Stimulated activated CD8-positive, alpha-beta memory T cell treated with anti-CD3 and anti-CD28 coated beads, Interleukin-15, amount 100 ng/mL, for 24 hours (primary cell): ENCODE measurements at places on chromosomes 7 and 10.

DNA sequence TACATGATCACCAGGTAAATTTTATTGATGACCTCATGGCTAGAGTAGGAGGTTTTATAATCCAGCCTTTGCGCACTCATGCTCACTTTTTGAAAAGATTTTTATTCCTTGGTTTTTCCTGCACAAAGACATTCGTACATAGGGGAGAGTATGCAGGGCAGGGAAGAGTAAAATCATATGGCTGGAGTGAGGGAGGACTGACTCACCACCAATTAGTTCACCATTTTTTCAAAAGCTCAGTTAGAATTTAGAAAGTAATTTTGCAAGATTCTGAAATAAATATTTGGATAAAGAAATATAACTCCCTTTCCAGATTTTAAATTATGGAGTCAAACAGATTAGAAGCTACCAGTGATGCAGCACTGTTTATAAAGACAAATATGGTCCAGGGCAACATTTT, 111.9 kb downstream of the SEMA3D start:
- DNase-seq: no peak

- no peak for DNase-seq
Measured at GRCh38 chr10:129279446-129280154, 187.4 kb upstream of the MGMT start.

- no peak for DNase-seq
Measured at GRCh38 chr10:1629326-1630198, 107.8 kb downstream of the ADARB2 start.

GRCh38 chr7:139776486-139777132, 1.2 kb downstream of the HIPK2 start:
- DNase-seq: no peak

- no peak for DNase-seq
Measured at GRCh38 chr7:712381-713138, 13.9 kb upstream of the DNAAF5 start.

- DNase-seq: no peak
Measured at GRCh38 chr7:120304674-120305073, 31.7 kb downstream of the KCND2 start.

DNA sequence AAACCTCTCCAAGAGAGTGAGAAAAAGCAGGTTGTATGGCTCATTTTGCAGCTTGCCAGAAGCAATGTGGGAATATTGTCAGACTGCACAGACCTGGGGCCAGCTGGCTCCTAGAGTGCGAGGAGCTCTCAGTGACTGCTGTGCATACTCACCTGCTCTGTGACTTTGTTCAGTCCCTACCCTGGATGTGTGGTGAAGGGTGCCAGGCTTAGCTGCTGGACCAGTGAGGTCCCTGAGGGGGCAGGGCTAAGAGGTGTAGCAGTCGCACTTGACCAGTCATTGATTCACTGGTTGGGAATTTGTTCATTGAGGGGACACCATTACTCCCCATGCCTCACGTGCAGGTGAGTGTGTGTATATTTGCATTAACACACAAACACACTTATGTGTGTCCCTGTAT, 60.1 kb downstream of the IKZF1 start:
- DNase-seq: no peak

DNA sequence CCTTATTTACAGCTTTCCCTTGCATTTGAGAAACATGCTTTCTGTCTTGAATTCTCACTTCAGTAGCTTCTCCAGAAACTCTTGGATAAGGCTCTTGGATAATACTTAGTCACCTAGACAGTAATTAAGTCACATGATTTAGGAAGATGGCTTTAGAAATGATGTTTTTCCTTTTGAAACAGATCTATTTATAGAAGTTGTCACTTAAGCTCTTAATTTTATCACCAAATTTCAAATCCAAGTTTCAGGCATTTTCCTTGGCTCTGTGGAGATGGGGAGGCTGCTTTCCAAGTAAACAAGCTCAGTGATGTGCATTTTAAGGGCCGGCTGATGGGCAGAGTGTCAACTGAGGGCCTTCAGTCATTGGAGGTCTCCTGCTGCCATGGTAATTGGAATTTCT, 130.3 kb downstream of the SRI start:
- DNase-seq: no peak

- DNase-seq: no peak
Measured at GRCh38 chr7:41855798-41856197, 152.9 kb upstream of the INHBA start.

GRCh38 chr7:157513162-157513621, 176.4 kb downstream of the DNAJB6 start:
- no peak for DNase-seq

DNA sequence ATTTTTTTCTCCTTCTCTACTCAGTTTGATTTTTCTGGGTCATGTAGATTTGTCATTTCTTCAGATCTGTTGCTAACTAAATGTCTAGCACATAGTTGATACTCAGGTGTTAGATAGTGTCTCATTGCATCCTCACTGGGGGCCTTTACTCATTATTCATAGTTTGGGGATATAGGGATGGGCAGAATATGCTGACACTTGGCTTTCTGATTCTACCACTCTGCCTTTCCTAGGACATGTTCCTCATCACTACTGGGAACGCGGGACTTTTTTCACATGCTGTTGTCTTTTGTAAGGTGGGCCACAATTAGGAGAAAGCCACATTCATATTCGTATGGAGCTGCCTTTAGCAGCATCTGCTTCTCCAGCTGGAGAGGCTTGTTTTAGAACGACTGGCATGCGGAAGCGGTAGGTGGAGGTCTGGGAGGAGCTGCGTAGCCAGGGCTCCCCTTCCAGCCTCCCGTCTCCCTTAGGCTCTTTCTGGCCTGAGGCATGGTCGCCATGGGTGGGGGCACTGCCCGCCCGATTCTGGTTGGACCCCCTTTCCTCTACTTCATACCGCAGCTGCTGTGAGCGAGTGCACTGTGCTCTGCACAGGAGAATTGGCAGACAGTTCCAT, 78.8 kb downstream of the SND1 start:
- DNase-seq: no peak

- no peak for DNase-seq
Measured at GRCh38 chr10:132136689-132137088, 50.1 kb upstream of the DPYSL4 start.

DNA sequence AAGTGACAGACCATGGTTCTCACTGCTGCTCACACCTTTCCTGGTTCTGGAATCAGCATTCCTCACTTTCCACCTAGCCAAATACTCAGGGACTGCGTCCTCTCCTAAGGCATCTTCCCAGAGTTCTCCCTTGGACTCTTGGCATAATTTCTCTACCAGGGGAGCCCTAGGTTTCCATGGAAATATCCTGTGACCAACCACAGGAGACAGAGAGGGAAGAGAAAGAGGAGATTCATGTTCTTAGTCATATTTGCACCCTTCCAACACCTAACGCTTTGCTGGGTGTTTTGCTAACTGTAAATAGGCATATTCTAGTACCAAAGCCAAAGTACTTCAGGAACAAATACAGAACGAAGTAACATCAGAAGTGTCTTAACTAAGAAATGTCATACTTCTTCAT, 28.6 kb downstream of the DENND11 start:
- DNase-seq: no peak

GRCh38 chr7:76091506-76091905, 43.6 kb downstream of the MDH2 start:
- no peak for DNase-seq

DNA sequence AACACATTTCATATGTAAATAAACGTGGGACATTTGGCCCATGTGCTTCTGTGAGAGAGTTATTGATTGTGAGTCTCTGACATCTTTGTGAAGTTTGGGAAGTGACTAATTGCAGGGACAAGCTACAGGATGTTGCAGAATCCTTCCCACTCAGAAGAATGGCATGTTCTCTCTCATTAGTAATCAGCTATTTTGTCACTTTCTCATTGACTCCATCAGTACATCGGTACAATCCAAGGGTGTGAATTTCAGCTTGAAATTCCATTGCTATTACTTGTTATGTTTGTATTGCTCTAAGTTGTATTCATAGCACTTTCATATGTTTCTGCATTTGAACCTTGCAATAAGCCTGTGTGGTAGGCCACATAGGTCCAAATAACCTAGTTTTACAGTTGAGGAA, 100.0 kb upstream of the KCNMA1 start:
- no peak for DNase-seq

- no peak for DNase-seq
Measured at GRCh38 chr7:23956772-23957576, 247.0 kb downstream of the STK31 start.

GRCh38 chr7:129401967-129402860, 32.0 kb upstream of the STRIP2 start:
- no peak for DNase-seq

DNA sequence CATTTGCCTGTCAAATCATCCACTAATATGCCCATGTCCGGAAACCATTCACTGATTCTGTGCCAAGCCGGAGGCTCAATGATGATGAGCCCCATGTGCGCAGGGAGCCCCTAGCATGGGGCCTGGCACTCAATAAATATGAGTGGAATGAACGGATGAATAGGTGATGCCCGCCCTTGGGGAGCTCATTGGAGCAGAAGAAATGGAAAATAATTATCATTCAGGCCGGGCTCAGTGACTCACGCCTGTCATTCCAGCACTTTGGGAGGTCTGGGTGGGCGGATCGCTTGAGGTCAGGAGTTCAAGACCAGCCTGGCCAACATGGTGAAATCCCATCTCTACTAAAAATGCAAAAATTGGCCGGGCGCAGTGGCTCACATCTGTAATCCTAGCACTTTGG, 11.0 kb downstream of the RHBDD2 start:
- DNase-seq: no peak

- no peak for DNase-seq
Measured at GRCh38 chr10:4671451-4672145, 154.4 kb upstream of the AKR1E2 start.

DNA sequence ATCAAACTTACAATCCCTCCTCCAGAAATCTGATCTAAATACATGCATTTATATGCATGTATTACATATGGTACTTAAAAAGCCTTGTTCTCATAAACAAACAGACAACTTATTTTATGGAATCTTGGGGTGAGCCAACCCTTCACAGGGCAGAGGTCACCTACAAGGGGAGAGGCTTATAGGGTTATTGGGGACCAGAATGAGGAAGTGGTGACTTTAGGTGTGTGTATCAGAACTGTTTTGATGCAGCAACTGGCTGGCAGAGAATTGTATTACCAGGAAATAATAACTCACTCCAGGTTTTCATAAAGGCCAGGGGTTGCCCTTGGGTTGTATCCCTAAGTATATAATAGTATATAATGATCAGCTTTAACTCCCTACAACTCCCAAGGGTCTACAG, 91.1 kb downstream of the SVIL start:
- no peak for DNase-seq

DNA sequence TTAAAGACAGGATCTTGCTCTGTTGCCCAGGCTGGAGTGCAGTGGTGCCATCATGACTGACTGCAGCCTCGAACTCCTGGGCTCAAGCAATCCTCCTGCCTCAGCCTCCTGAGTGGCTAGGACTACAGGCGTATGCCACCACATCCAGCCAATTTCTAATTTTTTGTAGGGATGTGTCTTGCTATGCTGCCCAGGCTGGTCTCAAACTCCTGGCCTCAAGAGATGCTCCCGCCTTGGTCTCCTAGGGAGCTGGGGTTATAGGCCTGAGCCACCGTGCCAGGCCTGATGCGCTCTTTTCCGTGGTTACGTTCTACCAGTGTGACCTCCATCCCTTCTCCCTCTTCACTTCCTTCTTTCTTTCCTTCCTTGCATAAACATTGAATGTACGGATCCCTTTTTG, 34.2 kb upstream of the IL15RA start:
- DNase-seq: no peak

DNA sequence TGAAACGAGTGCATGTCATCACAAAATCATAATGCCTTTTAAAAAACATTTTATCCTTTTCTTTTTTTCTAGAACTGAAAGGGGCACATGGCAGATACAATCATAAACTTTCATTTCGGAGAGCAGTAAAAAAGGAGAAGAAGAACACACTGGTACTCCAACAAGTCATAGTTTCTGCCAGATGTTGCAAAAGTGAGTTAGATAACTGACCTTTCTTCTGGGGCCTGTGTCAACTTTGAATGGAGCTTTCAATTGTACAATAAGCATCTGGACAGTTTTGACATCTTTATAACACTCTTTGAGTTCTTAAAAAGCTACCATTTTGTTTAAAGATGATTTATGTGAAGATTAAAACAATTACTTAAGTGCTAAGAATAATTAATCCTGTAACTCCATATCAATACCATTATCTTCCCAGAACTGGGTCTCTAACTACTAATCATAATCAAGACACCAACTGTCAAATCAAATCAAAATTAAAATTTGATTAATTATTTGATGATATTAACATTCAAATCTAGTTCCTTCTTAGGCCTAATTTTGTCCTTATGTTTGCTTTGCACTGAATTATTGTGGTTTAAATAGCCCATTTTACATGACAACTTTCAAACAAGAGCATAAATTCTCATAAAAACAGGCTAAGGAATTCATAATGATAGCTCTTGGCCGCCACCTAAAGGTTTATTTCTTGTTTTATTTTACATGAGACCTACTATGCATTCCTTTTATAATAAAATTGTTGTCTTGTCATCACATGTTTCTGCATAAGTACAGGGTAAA, 19.5 kb upstream of the ITGB8 start:
- no peak for DNase-seq
